ENCODE measurements at places on chromosomes 3 and 15.
A peak's percentile ranks its signal among the peaks of the same experiment; 100 is the strongest.

DNA sequence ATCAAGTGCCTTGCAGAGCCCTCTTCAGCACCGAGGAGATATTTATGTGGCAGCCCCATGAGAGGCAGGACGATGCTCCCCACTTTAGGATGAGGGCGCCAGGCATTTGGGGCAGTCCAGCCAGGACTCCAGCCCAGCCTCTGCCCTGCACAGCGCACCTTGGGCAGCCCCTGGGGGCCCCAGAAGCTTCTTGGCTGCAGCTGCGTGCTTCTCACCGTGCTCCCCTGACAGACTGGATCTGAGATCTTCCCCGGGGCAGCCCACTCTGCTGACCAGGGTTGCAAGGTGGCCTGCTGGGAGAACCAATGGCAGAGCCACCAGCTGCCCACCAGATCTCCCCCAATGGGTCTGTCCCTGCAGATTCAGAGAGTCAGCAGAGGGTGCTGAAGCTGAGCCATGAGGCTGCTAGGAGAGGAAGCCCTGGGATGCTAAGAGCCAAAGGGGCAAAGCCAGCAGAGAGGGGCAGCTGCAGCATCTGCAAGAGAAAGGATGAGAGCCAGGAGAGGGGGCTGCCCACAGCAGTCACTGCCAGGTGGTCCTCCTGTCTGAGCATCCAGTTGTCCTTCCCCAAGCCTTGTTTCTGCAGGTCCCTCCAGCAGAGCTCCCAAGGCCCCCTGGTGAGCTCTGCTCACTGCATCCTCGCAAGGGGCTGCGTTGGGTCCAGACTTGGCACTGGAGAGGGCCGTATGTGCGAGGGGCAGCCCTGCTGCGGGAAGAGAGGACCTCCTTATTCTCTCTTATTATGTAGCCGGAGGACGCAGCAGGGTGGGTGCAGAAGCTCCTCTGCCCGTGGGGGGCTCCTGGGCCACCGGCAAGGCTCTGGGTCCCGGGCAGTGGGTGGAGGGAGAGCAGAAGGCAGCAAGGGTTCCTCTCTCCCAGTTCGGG, 14.7 kb upstream of the KLF13 start:
- no peak for DNase-seq

DNA sequence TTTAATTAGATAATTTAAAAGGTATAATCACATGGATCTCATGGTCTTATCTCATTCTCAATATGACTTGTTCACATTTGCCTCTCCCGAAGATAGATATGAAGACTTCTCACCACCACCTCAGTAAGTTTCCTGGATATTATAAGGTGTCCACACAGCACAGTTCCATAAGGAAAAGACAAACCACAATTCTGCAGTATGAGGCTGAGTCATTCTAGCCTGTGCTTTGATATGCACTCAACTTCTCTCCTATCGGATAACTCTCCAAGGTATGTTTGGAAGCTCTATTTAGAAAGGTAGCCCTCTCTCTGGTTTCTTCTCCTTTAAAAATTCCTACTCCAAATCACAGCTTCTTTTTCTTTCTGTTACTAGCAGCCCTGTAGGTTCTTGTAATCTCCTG, 612.8 kb downstream of the ZPLD1 start:
- no peak for DNase-seq

- DNase-seq: no peak
Measured at GRCh38 chr15:55774113-55774970, 31.4 kb upstream of the PRTG start.

DNA sequence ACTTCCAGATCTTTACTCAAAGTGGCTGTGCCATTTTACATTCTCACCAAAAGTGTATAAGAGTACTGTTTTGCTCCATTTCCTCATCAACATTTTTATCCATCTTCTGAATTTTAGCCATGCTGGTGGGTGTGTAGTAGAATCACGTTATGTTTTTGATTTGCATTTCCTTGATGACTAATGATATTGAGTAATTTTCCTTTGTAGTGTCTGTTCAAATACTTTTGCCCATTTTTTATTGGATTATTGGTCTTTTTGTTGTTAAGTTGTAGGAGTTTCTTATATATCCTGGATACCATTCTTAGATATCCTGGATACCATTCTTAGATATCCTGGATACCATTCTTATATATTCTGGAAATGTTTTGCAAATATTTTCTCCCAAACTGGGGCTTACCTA, 344.9 kb downstream of the LRRC3B start:
- no peak for DNase-seq

DNA sequence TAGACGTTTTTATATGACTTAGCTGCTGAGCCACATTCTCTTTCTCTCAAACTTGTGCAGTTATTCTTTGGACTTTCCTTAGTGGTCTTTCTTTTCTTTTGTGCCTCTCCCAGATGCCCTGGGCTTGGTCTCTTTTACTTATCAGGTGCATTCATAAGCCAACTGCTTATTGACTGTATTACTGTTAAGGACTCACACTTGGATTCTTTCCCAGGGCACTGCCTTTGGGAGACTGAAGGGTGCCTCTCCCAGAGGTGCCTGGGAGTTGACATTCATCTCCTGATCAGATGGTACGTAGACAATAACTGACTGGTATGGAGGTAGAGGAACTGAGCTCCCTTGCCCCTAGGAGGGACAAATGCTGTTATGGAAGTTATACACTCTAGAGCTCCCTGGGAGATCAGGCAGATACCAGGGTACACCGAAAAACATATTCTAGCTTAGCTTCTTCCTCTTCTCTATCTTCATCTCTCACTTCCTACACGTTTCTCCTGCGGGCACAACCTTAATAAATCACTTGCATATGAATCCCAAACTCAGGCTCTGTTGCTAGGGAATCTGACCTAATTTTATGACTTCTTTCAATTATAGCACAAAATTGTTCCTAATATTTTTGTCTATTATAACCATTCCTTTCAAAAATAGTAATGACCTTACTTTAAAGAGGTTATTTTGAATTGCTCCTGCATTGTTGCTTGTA, 24.7 kb downstream of the PARP15 start:
- no peak for DNase-seq

DNA sequence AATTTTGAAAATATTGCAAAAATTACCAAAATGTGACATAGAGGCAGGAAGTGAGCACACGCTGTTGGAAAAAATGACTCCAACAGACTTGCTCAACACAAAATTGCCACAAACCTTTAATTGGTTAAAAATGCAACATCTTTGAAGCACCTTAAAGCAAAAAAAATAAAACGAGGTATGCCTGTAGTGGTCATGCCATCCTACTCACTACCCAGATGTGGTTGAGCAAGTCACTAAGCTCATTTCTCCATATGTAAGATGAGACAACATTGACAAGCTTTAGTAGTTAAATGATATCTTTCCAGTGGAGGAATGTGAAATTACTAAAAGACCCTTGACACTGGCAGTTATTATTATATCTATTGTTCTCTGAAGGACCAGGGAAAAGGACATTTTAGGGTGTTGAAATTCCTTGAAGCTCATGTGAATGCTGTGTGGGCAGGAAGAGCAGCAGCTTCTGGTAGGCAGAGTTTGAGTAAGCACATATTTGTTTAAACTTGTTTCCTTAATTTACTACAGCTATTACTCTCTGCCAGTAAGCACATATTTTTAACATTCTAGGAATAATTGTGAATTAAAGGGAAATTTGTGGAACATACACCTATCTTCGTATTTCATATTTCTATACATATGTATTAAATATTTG, 131.6 kb upstream of the P2RY1 start:
- DNase-seq: no peak

GRCh38 chr3:9098716-9099675, 135.7 kb upstream of the RAD18 start:
- DNase-seq: no peak

GRCh38 chr3:122366379-122366749, 16.7 kb downstream of the MIX23 start:
- no peak for DNase-seq

- no peak for DNase-seq
Measured at GRCh38 chr3:174846055-174846454, 13.1 kb upstream of the NAALADL2 start.

- DNase-seq: no peak
Measured at GRCh38 chr15:74725845-74726773, 781 bp upstream of the CYP1A1 start.

- DNase-seq: no peak
Measured at GRCh38 chr15:34213690-34214089, 3.8 kb upstream of the KATNBL1 start.

DNA sequence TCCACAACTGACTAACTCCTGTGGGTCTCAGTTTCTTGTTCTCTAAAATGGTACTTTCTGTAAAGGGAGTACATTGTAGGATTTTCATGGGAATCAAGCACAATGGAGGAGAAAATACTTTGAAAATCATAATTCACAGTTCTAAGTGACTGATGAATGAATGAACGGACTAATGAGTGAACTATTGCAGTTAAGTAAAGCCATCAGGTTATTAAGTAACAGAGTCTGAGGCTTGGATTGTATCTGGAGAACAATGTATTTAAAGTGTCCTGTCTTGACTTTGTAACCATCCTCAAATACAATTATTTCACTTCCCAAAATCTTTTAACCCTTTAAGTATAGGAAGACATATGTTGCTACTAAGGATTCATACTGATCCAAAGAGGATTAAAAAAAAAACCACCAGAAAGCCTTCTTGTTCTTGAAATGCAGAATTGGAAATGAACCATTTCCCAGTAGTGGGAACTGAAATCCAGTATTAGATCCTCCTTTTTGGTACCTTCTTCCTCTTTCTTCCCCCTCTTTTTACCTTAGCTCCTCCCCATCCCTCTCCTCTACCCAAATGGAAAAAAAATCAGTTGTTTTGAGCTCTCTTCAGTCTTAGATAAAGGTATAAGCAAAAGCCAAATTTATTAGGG, 13.2 kb upstream of the BCL6 start:
- no peak for DNase-seq

GRCh38 chr15:41775651-41776050, 1.4 kb downstream of the MAPKBP1 start:
- no peak for DNase-seq

DNA sequence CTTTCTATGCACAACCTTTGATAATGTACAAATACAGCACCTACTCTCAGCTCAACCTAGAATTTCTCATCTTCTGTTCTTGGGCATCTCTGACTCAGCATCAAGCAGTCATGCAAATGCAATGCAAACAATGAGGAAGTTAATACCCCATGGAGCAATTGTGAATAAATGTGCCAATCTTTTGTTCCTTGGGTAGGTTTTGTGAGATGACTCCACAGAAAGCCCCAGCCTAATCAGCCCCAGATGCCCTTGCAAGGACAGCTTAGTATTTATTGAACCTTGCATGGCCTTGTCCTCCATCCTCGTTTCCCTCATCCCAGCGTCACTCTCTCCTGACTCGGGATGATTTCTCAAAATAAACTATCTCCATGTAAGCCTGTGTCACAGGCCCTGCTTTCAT, 494.7 kb upstream of the NECTIN3 start:
- peak; percentile 92 for DNase-seq

GRCh38 chr3:141808586-141808985, 45.4 kb downstream of the GRK7 start:
- DNase-seq: no peak

DNA sequence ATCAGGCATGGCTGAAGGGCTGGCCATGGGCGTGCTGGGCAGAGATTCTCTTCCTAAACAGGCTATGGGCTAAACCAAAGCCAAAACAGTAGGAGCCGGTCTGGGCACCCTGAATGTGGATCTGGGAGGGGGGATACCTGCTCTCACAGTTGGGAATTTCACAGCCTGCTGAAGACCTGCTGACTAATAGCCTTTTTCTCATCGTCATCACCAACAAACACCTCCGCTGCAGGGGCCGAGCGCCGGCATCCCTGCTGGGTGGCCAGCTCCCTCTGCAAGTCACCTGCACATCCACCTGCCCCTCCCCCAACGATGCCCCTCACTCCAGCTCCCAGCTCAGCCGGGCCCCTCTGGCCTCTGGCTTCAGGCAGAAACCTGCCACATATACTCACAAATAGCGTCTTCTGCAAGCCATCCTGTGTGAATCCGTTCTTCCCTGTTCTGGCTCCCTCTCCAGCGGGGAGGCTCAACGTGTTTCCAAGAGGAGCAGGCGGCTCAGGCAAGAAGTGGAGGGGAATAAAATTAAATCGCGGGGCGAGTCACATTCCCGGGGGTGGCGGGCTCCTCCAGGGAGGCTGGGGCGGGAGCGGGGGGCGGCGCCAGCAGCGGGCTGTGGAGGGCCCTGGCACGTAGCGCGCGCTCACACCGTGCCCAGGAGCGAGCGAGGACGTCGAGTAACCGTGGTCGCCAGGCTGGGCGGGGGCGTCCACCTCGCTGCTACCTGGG, 466 bp downstream of the IQSEC1 start:
- no peak for DNase-seq

DNA sequence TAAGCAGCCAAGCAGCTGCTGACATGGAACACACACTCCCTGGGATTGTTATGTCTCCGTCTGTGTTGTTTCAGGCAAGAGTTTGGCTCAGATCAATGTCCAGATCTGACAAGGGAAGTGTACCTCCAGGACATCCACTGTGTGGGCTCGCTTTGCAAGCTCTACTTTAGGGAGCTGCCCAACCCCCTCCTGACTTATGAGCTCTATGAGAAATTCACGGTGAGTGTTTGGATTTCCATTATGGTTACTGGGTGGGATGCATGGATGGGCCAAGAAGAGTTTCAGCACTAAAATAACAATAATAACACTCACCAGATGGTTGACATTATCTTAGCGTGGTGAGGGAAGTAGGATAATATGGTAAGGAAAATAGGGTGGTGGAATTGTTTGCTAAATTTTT, 74.1 kb downstream of the ARHGAP31 start:
- DNase-seq: no peak

GRCh38 chr3:43239755-43240154, 46.6 kb upstream of the SNRK start:
- no peak for DNase-seq

- DNase-seq: no peak
Measured at GRCh38 chr15:33044598-33044997, 149.9 kb downstream of the FMN1 start.

DNA sequence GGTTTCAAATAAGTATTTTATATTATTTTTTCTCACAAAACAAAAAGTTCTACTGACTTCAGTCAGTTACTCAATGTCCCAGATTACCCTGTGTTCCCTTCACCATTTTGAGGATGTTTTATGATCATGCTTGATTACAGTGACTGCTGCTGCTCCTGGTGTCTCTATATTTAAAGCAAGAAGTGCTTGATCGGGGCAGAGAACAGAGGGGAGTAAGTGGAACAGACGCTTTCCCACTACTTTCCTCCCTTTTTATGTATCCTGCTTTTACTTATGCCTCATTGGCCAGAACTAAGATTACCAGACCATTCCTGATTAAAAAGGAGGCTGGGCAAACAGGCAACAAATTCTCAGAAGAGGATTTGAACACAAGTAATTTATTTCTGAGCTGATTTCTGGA, 612.1 kb downstream of the VGLL3 start:
- no peak for DNase-seq

DNA sequence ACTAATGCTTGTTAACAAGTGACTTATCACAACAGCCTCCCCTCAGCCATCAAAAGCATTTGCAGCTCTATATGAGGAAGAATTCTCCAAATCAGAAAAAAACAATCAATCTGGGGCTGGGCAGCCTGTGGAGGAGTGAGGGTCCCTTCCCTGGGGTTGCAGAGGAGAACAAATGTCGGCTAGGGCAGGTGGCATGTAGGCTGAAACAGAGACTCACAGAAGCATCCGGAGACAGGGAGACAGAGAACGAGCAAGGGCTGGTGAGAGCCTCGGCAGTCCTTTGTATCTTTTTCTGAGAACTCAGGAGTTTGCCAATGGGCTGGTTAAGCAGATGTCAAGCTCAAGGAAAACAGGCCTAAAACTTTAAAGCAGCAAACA, 15.8 kb downstream of the ITGA11 start:
- DNase-seq: no peak

GRCh38 chr3:154598166-154598565, 168.2 kb upstream of the GPR149 start:
- DNase-seq: no peak

GRCh38 chr3:170745211-170745718, 124.7 kb downstream of the RPL22L1 start:
- no peak for DNase-seq
